ENCODE measurements at places on chromosomes 1 and 21.

GRCh38 chr1:1954831-1955441 is 35.9 kb upstream of the TMEM52 start:
- DNase-seq = no peak

- peak; percentile 10 for DNase-seq
Measured at GRCh38 chr1:107782217-107782845, 182.6 kb downstream of the VAV3 start.

DNA sequence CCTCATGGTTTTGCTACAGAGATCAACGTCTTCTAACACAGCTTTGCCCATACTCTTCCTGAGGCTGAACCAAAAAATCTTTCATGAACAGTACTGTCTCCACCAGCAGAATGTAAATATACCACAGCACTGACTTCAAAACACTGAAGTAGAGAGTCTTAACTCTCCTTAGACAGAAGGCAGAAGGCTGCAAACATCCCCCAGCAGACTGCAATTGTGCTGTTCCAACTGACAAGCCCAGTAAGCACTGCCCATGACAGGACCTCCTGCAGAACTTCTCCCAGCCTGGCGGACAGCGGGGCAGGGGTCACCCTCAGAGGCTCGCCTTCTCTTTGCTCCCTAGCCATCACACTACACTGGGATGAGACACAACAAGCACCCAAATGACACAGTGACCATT is 218.7 kb downstream of the RERE start:
- no peak for DNase-seq

- DNase-seq = no peak
Measured at GRCh38 chr1:20507248-20507563, 745 bp downstream of the MUL1 start.

- no peak for DNase-seq
Measured at GRCh38 chr1:206778031-206778430, 5.7 kb upstream of the IL10 start.

GRCh38 chr1:177978530-177978929 is 8.7 kb upstream of the SEC16B start:
- DNase-seq = no peak

DNA sequence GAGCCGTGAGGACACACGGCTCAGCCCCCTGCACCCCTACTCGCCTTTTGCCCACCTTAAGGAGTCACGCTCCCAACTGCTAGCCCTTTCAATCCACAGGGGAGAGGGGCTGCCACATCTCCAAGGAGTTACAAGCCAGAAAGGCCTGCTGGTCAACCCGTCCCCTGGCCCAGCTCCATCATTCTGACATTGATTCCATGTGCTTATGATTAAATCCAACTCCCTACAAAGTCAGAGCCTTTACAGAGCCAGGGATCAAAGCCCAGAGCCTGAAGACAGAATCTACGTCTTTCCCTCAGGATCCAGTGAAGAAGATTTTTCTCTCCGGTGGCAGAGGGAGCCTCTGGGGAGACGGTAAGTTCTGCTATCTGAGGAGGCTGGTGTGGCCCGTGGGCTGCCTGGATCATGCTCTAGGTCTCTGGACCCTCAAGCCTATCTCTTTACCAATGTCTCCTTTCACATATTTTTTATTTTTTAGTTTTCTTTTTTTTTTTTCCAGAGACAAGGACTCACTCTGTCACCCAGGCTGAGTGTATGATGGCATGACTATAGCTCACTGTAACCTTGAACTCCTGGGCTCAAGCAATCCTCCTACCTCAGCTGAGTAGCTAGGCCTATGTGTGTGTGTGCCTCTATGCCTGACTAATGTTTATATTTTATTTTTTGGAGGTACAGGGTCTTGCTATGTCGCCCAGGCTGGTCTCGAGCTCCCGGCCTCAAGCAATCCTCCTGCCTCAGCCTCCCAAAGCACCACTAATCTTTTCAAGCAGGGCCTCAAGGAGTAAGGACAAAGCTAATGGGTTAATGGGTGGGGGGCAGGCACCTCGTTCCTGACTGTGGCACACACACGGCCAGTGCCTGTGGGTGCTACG is 61.3 kb downstream of the SLC66A1 start:
- no peak for DNase-seq

GRCh38 chr1:199295107-199295506 is 656.3 kb downstream of the PTPRC start:
- no peak for DNase-seq

GRCh38 chr1:76374086-76374485 is 299.5 kb downstream of the ST6GALNAC3 start:
- DNase-seq = no peak

- DNase-seq = no peak
Measured at GRCh38 chr1:222046684-222047263, 304.9 kb upstream of the DUSP10 start.

DNA sequence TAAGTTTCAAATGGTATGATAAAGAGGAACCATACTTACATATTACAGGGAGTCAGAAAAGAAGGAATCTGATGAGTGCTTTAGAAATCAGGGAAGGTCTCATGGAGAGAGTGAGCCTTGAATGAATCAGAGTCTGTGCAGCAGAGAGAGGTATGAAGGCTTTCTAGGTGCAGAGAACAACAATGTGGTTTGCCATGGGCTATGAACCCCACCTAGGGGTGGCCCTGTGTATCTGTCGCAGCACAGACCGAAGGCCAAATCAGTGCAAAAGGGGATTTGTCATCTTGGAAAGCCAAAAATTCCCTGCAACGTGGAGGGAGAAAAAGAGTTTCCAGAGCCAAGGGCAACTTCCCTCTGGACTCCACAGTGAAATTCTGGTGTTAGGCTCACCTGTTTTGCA is 3.5 kb downstream of the PAPPA2 start:
- no peak for DNase-seq

DNA sequence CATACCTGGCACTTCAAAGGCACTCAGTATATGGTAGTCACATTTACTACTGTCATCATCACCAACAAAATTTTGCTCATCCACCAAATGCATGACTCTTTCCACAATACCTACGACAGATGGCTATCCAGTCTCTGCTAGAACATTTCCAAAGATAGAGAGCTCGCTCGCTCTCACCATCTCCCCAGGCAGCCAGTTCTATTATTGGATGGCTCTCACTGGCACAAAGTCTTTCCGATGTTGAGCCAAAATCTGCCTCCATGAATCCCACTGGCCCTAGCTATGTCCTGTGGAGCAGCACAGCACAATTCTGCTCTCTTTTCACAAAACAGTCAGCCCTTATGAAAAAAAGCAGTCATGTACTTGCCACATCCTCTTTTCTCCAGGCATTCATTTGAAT is 102.1 kb downstream of the DAB1 start:
- DNase-seq = no peak

- no peak for DNase-seq
Measured at GRCh38 chr21:44867999-44868700, 5.3 kb downstream of the PTTG1IP start.

DNA sequence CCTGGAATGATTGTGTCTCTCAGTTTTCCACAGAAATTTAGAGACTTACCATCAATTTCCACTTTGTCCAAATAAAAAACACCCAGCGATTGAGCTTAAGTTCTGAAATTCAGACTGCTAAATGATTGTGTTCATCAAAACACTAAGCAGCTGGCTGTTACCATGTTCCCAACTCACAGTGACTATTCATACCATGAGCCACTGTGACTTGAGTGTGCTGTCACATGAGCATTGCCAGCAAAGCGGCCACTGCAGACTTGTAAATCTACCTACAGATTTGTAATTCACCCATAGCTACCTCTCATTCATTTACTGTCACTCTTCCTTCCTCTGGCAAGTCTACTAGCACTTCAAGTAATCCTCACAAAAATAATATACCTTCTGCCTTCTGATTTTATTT is 17.2 kb upstream of the PRKAB2 start:
- DNase-seq = no peak

GRCh38 chr1:30863858-30864604 is 44.5 kb downstream of the SDC3 start:
- DNase-seq = no peak

DNA sequence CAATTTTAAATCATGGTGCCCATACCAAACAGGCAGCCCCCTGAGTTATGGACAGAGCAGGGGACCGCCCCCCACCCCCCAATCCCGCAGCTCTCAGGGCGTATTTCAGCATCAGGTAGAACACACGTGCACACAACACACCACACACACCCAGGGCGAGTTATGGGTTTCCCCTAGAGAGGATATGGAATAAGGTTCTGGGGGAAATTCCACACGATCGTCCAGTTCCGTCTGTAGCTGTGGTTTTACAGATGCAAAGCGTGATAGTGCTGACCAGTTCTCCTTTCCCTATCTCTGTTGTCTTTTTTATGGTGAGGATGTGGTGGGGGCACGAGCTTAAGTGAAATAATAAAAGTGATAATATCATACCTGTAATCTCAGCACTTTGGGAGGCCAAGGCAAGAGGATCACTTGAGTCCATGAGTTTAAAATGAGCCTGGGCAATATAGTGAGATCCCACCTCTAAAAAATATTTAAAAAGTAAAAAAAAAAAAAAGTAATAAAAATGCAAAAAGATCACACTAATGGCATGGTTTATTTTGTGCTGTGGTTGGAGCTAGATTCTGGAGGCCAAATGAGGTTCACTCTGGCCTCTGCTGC is 25.1 kb downstream of the C2CD2 start:
- DNase-seq = no peak

- DNase-seq = peak; percentile 36
Measured at GRCh38 chr1:219304227-219305226, 130.8 kb downstream of the LYPLAL1 start.

DNA sequence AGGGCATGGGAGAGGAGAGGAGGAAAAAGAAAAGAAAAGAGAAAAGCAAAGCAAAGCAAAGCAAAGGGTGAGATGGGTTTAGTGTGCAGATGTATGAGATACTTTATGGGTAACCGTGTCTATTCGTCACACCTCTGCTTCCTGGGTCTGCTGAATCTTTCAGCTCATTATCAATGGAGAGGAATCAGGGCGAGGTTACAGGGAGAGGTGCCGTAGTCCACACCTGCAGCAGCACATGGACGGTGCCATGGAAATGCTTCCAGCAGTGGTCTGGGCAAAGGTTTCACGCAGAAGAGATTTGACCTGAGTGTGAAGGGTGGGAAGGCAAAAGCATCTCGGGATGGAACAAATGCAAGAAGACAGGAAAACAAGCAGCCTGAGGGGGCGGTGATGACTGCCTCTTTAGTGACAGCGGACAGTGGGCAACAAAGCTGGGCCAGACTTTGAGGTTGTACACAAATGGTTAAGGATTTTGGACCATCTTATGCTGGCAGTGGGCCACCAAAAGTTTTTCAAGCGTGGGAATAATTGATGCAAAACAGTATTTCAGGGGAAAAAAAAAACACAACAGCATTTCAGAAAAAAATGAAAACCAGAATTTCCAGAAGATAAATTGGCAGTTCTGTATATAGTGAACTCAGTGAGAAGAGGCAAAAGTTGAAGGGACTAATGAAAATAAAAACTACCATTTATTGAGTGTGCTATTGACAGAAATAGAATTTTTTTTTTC is 19.5 kb upstream of the SRP9 start:
- DNase-seq = no peak

DNA sequence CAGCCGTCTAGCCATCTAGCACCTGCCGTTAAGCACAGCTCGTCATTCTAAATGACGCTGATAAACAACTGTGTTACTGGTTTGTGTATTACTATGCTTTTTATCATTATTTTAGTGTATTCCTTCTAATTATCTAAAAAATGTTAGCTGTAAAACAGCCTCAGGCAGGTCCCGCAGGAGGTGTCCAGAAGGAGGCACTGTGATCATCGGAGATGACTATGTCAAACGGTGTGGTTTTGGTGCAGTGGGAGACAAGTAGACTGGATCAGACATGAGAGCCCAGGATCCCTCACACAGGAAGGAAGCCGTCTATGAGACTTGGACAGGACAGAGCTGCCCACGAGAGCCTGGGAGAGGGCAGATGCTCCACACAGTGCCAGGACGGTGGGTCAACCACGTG is 55.3 kb upstream of the COL6A1 start:
- no peak for DNase-seq

- no peak for DNase-seq
Measured at GRCh38 chr1:12409681-12410080, 179.9 kb downstream of the VPS13D start.

- no peak for DNase-seq
Measured at GRCh38 chr1:225763716-225764548, 13.7 kb upstream of the SRP9 start.

DNA sequence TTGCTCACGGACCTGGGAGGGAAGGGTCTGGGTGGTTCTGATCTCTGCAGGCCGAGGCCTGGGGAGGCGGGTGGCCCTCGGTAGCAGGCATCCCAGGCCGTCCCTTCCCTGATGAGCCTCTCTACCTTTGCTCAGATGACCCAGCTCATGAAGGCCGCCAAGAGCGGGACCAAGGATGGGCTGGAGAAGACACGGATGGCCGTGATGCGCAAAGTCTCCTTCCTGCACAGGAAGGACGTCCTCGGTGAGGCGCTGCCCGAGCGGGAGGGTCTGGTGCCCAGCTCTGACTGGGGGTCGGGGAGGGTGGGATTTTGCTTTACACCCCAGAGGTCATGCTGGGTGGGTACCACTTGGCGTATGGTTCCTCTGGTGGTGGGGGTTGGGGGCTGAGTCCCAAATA is 76.5 kb downstream of the ARHGEF10L start:
- no peak for DNase-seq

DNA sequence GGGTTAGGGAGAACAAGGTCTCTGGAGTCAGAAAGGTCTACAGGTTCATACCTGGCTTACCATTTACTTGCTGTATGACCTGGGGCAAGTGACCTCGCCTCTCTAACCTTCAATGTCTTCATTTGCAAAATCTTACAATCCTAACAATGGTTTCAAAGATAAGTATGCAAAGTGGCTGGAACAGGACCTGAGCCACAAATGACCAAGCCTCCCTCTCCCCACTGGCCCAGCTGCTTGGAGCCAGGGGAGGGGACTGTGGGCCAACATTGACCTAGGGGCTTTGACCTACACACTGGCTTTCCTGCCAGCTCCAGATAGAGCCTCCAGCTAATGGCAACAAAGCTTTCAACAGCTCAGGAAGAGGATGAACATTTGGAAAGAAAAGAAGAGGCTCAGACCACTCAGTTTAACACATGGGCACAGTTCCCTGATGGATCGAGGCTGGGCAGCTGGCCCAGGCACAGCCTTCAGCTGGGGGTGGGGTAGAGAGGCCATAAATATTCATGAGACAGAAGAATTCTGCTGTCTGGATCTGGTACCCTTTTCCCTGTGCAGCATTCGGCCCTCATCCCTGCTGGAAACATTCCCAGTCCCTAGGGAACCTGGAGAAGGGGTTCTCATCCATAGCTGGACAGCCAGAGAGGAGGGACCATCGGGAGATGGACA is 12.9 kb downstream of the PTAFR start:
- DNase-seq = no peak

DNA sequence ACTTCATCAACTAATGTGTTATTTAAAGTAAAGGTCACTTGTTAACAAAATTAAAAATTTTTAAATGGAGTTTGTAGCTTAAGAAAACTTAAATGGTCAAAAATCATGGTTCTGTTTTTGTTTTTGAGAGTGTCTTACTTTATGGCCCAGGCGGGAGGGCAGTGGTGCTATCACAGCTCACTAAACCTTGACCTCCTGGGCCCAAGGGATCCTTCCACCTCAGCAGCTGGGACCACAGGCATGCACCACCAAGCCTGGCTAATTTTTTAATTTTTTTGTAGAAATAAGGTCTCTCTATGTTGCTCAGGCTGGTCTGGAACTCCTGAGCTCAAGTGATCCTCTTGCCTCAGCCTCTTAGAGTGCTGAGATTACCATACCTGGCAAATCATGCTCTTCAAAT is 111.4 kb downstream of the MAST2 start:
- DNase-seq = no peak
